ENCODE measurements at places on chromosomes 16 and 17.

DNA sequence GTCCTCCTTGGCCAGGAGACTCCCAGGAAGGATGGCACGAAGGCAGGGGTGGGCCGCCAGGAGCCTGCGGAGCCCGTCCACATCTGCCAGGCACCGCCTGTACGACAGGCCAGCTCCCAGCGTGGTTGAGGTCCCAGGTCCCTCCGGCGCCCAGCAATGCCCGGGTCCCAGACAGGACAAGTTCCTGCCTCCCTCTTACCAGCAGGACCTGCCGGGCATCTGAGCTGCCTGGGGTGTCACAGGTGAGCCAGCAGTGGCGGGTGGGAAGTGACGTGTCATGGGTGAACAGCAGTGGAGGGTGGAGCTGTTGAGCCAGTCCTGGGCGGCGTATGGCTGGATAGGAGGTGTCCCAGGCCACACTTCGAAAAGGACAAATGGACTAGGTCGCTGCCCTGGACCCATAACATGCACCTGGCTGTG is 15.7 kb upstream of the BAHCC1 start:
- DNase-seq = no peak

DNA sequence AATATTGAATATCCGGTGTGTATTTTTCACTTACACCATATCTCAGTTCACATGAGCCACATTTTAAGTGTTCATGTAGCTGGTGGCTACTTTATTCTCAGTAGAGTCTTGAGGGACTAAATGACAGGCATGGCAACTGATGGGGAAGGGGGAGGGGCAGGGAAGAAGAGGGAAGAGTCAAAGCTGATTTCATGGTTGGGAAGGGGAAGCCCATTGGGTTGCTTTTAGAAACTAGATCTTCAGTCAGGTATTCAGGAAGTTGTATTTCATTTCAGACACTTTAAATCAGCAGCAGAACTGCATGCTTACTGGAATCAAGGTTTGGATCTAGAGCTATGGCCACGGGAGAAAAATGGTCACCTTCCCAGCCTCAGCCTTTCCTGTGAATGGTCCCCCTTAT is 2.9 kb upstream of the WIPI1 start:
- peak; percentile 68 for DNase-seq

- DNase-seq = no peak
Measured at GRCh38 chr17:1946021-1946932, 78.9 kb downstream of the RTN4RL1 start.

DNA sequence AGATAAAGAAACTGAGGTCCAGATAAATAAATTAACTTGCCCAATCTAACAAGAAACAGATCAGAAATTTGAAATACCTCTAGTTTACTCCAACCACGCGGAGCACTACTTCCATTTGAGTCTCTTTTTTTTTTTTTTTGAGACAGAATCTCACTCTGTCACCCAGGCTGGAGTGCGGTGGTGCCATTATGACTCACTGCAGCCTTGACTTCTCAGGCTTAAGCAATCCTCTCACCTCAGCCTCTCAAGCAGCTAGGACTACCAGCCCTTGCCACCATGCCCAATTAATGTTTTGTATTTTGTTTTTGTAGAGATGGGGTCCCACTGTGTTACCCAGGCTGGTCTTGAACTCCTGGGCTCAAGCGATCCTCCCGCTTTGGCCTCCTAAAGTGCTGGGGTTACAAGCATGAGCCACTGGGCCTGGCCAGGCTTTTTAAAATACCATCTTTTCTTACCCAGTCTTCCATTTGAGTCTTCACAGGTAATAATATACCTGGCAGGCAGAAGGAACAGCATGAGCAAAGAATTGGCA is 3.3 kb upstream of the NACA2 start:
- DNase-seq = no peak

DNA sequence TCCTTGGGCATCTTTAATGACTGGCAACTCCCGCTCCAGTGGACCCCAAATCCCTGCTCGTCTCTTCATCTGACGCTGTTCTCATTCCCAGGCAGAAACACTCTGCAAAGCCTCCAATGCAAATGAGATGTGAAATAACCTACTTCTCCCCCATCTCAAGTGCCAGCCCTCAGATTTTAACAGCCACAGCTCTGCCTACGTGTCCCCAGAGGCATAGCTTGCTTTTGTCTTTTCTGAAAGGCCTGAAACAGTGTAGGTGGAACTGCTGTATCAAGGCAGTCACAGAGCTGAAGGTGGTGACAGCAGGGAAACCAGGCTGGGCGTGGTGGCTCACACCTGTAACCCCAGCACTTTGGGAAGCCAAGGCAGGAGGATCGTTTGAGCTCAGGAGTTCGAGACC is 14.7 kb downstream of the RPH3AL start:
- no peak for DNase-seq

- peak; percentile 72 for DNase-seq
Measured at GRCh38 chr16:4649744-4650442, 25.3 kb downstream of the MGRN1 start.

- no peak for DNase-seq
Measured at GRCh38 chr17:6160232-6160555, 90.0 kb downstream of the WSCD1 start.

DNA sequence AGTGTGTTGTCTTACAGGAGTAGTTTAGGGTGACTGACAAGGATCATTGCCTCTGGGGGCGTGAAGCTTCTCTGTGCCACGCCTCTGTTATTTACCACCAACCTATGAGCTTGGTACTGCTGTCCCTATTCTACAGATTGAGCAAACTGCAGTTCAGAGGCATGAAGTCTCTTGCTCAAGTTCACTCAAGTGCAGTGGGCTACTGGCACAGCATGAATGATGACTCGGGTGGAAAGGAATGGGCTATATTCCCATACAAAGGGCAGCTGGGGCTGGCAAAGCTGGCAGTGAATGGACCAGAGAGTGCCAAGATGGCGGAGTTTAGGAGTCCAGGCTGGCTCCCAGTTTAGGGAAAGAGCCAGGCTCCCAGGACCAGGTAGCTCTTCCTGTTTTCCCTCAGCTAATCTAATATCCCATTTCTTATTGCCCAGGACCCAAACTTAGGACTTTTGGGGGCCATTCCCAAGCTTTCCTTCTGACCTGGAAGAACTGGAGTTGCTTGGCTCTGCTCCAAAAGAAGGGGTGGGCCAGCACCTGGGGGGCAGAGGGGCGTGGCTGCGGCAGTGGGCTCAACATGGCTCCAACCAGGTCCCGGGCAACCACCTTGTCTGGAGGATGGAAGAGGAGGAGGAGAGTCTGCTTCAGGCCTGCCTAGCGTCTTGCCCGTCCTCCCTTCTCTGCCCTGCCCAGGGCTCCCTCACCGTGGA is 12.9 kb downstream of the PLK1 start:
- DNase-seq = no peak

DNA sequence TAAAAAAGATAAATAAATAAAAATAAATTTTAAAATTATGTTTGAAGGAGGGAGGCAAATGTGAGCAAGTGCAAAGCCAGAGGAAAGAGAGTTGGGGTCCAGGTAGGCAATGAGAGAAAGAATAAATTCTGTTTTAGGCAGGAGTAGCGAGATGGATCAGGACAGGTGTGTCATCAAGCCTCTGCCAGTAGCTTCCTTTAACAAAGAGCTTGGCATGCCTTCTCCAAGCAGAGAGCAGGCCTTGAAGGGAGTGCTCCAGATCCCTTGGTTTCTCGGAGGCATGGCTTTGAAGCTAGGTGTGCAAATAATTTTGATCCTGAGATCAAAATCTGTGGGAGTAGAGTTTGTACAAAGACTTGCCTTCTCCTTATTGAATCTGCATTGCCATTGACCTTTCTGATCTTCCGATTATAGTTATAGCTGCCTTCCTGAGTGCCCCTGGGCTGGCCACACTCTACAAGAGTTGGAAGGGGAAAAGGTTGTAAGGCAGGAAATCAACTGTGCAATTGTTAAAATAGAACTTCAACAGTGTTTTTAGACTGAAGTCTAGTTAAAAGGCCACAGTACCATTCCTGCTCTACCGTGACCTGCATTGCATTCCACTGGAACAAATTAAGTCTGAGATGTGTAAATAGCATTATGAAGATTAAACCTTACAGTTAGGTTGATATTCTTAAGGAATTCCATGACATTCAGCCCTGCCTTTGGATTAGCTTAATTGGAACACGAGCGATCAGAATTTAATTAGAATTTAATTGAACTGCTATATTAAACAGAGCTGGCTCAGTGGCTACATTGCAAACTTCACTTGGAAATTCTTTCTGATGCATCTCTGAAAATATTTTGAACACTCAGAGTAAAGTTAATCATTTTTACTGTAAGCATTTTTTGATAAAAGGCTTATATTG is 33.7 kb downstream of the IQCK start:
- no peak for DNase-seq

- no peak for DNase-seq
Measured at GRCh38 chr17:69760562-69760961, 314.5 kb upstream of the KCNJ16 start.

GRCh38 chr17:79147746-79148506 is 73.3 kb downstream of the ENGASE start:
- DNase-seq = no peak

- peak; percentile 65 for DNase-seq
Measured at GRCh38 chr16:30139583-30140481, 16.8 kb upstream of the MAPK3 start.

GRCh38 chr16:17564856-17565255 is 94.1 kb upstream of the XYLT1 start:
- no peak for DNase-seq

DNA sequence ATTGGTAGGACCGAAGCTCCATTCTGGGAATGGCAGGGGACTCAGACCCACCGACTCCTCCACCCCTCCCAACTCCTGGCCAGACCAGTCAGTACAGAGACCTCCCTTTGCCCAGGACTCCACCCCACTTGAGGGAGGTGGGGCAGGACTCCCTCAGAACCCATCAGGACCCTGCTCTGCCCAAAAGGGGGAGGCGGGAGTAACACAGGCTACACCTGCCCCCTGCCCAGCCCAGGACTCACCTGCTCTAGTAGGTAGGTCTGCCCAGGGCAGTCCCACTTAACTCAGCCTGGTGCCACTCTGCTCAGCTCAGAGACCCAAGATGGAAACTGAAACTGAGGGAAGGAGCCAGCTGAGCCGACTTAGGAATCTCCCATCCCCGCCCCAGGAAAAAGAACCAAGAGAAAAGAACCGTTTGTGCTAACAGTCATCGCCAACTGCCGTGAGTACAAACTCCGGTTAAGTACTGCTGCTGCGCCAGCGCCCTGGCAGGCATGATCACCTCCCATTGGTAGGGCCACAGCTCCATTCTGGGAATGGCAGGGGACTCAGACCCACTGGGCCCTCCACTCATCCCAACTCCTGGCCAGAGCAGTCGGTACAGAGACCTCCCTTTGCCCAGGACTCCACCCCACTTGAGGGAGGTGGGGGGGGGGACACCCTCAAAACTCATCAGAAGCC is 503 bp downstream of the DHX58 start:
- DNase-seq = peak; percentile 82

DNA sequence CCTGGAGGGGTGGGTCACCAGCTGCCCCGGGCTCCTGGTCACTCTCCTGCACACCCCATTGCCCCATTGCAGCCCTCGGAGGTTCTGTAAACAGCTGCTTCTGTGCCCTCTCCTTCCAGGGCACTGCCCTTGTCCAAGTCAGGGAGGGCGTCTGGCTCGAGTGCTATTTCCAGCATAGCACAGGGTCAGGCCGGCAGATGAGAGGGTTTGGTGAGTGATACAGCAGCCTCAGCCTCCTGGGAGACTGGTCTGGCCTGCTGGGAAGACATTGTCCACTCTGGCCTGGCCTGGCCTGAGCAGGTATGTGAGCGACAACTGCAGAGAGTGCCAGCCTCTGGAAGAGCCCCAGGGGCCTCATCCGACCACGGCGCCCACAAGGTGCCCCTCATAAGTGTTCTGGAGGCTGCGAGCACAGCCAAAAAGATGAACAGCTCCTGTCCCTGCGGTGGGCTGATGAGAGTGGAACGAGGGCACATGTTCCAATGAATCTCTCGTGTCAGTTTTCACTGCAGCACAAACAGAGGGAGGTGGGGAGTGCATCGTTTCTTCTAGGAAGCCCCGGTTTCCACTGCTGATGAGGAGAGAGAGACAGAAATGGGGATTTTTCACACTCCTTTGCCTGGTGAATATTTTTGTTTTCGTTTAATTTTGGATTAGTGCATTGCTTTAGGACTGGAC is 105.8 kb upstream of the SDK2 start:
- no peak for DNase-seq

DNA sequence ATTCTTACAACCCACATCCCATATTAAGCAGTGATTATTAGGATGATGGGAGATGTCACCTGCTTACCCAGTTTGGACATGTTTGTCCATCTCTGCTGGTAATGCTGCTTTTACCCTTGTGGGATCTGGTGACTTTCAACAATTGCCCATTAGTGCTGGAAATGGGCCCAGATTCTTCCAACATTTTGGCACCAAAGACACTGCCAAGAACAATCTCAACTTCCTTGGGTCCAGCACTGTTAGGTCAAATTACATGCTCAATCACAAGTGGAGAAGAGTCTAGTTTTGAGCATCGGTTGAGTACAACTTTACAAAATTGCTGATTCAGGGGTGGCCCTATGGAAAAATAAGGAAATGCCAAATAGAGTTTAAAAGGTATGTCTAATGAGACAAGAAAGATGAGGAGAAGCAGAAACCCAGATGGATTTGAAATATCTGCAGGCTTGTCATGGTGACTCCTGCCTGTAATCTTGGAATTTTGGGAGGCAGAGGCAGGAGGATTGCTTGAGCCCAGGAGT is 13.0 kb upstream of the ZFP3 start:
- no peak for DNase-seq

- DNase-seq = no peak
Measured at GRCh38 chr17:17161759-17162158, 44.4 kb downstream of the PLD6 start.

DNA sequence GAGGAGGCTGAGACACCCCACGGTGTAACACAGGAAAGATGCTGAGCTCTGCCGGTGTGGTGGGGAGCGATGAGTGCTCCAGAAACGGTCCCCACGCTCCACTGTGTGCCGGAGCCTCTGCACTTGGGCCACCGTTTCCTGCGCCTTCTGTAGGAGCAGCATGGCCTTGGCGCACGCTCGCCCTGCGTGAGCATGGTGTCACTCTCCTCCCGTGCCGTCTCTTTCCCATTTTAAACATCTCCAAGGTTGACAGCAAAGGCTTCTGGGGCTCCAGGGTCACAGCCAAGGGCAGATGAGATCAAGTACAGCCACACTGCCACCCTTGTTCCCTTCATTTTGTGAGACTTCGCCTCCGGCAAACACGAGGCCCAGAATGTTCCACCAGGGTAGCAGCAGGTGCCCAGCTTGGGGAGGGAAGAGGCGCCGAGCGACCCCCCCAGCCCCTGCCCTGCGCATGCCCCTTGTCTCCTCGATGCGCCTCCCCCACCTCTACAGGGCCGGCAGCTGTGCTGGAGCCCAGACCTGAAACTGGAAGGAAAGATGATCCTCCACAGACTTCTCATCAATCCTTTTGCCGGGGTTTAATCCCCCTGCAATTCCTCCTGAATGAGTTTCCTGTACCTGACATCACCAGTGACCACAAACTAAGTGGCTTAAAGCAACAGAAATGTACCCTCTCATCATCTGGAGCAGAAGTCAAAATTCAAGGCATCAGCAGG is 19.9 kb upstream of the OSGIN1 start:
- no peak for DNase-seq

- no peak for DNase-seq
Measured at GRCh38 chr16:47036201-47036600, 62.7 kb upstream of the DNAJA2 start.

- DNase-seq = no peak
Measured at GRCh38 chr17:57385975-57386374, 129.7 kb downstream of the MSI2 start.

GRCh38 chr17:17757956-17758845 is 76.9 kb downstream of the RAI1 start:
- DNase-seq = no peak

Data from activated CD4-positive, alpha-beta T cell treated with anti-CD3 and anti-CD28 coated beads, Interleukin-2, amount 10 ng/mL, durations not matched to agents 24 days and 14 days (primary cell).